T-helper 17 cell (primary cell): ENCODE measurements at places on chromosomes 7 and 10.

- no peak for DNase-seq
These were observed 849 bp downstream of the LRRN3 start for GRCh38 chr7:111091593-111092358.

DNA sequence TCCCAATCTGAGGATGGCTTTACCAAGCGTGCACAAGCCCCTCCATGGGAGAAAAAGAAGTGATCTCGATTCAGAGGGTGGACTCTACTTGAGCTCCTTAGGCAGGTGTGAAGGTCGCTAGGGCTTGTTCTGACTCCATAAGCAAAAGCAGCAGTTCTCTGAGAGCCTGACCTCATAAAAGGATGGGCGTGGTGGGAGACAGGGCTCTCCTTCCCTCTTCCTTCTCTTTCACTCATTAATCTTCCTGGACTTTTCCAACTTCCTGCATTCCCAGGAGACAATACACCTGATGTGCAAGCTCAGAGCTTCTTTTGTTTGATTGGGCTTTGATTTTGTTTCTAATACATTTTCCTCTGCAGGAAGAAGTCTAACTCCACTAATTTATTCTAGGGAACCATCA, 22.3 kb upstream of the TMEM72 start:
- DNase-seq, result no peak

GRCh38 chr10:106971411-106971831, 193.1 kb downstream of the SORCS1 start:
- no peak for DNase-seq

- no peak for DNase-seq
These were observed 229.2 kb downstream of the LRRN3 start for GRCh38 chr7:111320133-111320532.

DNA sequence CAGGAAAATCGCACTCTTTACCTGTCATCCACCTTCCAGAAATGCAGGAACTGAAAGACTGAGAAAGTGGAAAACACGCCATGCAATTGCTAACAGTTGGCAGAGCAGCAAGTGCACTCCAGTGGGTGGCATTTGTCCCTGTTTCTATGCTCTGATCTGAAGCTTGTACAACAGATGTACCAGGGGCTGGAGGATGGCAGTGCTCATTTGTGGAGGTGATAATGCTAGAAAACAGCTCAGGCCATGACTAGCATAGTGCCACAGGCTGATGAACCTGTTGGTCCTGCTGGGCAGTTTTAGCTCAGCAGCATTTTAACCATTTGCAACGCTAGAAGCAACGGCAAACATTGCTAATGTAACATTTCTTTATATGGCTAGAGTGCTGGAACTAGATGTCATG, 199.9 kb upstream of the NRP1 start:
- no peak for DNase-seq

- no peak for DNase-seq
These were observed 78.9 kb downstream of the CACNA2D1 start for GRCh38 chr7:82364671-82365070.
